Glutamatergic neuron (in vitro differentiated cells): ENCODE measurements at places on chromosomes 2 and 18. TPM values are rescaled to one million over a fixed set of nuclear protein-coding genes. Genes with fewer than 3 reads are reported as not detected.

DNA sequence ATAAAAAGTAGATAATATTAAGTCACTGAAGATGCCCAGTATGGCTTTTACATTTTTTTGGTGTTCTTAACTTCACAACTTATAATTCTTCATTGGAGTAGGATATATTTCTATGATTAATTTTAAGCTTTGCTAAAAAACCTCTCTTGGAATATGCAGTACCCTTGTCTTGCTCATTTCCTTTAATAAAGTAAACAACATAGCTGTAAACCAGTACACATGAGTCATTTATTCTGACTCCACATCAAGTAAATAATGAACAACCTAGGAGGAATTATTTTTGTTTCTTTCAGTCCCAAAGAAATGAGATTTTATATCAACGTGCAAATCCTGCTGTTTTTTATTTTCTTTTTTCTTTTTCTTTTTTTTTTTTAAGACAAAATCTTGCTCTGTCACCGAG, 869.1 kb downstream of the CNTNAP5 start:
- H3K4me3 ChIP-seq: no peak overlapping the region
- H3K27me3 ChIP-seq: no peaks in the 10 kb centered on the region
- DNase-seq: no peak
- no peaks in the 10 kb centered on the region for H3K4me1 ChIP-seq
- H3K27ac ChIP-seq: no peak overlapping the region

DNA sequence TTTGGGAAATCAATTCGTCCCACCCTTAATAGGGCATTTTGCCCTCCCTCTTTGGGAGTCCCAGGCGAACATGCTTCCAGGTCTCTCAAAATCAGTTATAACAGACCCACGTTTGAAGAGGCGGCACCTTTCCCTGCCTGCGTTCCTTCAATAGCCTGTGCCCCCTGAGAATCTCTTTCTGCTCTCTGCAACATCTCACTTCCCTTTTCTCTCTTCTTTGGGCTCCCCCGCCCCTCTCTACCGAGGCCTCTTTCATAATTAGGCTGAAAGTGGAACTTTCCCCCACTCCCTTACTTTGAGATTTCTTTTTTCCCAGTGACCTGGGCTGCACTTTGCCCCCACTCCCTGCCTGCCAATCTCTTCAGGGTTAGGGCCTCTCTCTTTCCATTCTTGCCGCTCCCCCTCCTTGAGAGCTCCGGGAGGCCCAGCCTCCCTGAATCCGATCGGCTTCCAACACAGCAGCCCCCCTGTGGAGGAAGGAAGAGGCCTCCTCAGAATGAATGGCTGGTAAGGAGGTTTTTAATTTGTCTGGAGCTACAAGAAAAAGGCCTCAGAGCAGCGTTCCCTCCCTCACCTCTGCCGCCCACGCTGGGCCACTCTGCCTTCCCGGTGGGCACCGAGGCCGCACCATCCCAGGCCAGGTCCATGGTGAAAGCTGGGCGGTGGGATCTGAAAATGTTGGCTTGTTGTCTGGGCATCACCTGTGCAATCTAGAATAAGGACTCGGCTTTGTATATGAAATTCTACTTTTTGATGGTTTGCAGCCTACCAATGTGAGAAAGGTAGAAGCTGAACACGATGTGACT, 162.6 kb upstream of the SIX3 start:
- peaks cover 14% of the 10 kb centered on the region for H3K36me3 ChIP-seq
- peaks cover 6% of the 10 kb centered on the region for H3K27me3 ChIP-seq
- H3K27ac ChIP-seq: peak overlapping the region; percentile 28
- peak overlapping the region; percentile 68 for H3K4me3 ChIP-seq
- peaks cover 20% of the 10 kb centered on the region for H3K4me1 ChIP-seq

DNA sequence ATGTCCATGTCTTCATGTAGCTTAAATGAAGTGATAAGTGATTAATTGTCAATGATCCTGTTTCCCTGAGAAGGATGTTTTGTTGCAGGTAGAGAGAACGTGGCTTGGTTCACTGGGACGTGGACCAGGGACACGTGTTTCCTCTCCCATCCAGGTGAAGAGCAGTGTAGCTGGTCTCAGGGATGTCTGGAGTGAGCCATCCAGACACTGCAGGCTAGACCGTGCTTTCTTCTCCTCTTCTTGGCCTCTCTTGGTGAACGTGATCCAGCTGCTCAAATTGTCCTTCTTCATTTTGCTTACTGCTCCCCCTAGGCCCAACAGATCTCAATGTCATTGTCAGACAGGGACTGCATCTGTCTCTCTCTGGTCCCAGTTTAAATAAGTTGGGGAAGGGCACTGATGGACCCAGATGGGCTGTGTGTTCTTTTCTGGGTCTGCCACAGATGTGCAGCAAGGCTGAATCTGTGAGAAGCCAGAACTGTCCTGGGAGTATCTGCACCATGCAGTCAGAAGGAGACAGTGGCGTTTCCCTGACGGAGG, 263.8 kb downstream of the CYRIA start:
- H3K4me1 ChIP-seq: peaks cover 4% of the 10 kb centered on the region
- DNase-seq: no peak
- no peak overlapping the region for H3K27ac ChIP-seq
- peaks cover 2% of the 10 kb centered on the region for H3K27me3 ChIP-seq
- no peak overlapping the region for H3K4me3 ChIP-seq
- no peaks in the 10 kb centered on the region for H3K36me3 ChIP-seq

GRCh38 chr2:11983870-11984269, 237.4 kb downstream of the LPIN1 start:
- H3K36me3 ChIP-seq: no peaks in the 10 kb centered on the region
- H3K27ac ChIP-seq: no peak overlapping the region
- DNase-seq: no peak

GRCh38 chr2:241617431-241618154, 19.4 kb downstream of the THAP4 start:
- H3K27ac ChIP-seq: peak overlapping the region; percentile 39
- peak overlapping the region; percentile 35 for H3K4me3 ChIP-seq
- DNase-seq: no peak
- peaks cover 13% of the 10 kb centered on the region for H3K4me1 ChIP-seq
- H3K27me3 ChIP-seq: peaks cover 4% of the 10 kb centered on the region

DNA sequence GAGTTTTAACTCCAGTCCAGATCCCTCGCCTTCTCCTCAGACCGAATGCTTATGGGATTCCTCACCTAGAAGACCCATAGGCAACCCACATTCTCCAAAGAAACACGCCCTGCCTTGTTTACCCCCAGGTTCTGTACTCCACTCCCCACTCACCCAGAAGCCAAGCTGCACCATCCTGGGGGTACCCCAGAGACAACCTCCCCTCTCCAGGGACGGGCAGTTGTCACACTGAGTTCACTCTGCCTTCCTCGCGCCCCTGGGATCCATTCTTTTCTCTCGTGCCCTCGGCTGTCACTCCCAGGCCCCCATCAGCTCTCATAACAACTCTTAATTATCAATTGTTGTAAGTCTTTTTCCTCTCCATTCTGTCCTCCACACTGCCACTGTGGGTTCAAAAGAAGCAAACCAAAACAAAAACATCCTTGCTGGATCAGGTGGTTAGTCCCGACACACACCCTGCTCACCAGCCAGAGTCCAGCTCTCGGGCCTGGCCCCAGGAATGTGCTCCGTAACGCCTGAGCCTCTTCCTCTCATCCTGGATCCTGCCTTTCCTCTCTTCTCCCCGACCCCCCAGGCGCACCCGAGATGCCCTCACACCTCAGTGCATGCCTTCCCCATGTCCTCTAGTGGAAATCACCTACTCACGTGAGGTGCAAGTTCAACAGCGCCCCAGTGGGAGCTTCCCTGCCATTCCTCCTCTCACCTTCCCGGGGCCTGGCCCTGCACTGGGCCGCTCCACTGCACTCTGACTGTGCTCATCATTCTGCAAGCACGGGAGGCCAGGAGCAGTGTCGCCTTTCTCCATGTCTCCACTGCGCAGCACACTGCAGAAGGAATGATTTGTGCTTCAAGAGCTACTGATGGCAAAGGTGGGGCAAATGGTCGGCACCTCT, 20.7 kb downstream of the COX7A2L start:
- peaks cover 3% of the 10 kb centered on the region for H3K27me3 ChIP-seq
- H3K4me3 ChIP-seq: no peak overlapping the region
- peaks cover 15% of the 10 kb centered on the region for H3K4me1 ChIP-seq
- peaks cover 8% of the 10 kb centered on the region for H3K36me3 ChIP-seq
- no peak overlapping the region for H3K27ac ChIP-seq

- H3K27me3 ChIP-seq: peaks cover 3% of the 10 kb centered on the region
- no peak overlapping the region for H3K4me3 ChIP-seq
- no peaks in the 10 kb centered on the region for H3K4me1 ChIP-seq
Measured at GRCh38 chr2:128702616-128703015, 383.9 kb upstream of the HS6ST1 start.

DNA sequence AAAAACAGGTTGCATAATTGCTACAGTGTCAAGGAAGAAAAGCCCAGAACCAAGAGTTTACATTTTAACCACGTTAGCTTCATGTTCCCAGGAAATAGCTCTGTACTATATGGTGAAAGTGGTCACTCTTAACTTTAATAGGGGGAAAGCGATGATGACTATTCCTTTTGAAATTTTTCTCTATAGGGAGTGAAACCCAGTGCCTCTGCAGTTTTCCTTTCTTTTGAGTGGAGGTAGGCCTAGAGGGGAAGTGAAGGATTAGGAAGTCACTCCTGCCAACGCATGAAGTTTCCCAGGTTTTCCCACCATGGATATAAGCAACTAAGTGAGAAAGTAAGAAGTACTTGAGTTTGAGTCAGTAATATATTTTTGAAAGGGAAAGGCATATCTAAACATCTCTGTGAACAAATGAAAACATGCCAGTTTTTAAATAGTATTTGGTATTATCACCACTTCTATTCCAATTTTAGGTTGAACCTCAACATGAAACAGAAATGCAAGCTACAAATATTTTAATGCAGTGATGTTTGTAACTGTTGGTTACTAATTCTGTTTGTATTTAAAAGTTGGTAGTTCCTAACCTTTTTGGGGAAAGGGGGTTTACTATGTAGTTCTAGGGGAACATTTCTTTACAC, 91.9 kb downstream of the VRK2 start:
- no peaks in the 10 kb centered on the region for H3K4me1 ChIP-seq
- no peaks in the 10 kb centered on the region for H3K27me3 ChIP-seq
- no peaks in the 10 kb centered on the region for H3K36me3 ChIP-seq
- H3K4me3 ChIP-seq: no peak overlapping the region
- no peak for DNase-seq

- H3K27me3 ChIP-seq: peaks cover 5% of the 10 kb centered on the region
- H3K27ac ChIP-seq: no peak overlapping the region
- no peak overlapping the region for H3K4me3 ChIP-seq
- H3K4me1 ChIP-seq: peaks cover 40% of the 10 kb centered on the region
- no peaks in the 10 kb centered on the region for H3K36me3 ChIP-seq
Measured at GRCh38 chr2:160315337-160315736, 115.3 kb upstream of the ITGB6 start.

DNA sequence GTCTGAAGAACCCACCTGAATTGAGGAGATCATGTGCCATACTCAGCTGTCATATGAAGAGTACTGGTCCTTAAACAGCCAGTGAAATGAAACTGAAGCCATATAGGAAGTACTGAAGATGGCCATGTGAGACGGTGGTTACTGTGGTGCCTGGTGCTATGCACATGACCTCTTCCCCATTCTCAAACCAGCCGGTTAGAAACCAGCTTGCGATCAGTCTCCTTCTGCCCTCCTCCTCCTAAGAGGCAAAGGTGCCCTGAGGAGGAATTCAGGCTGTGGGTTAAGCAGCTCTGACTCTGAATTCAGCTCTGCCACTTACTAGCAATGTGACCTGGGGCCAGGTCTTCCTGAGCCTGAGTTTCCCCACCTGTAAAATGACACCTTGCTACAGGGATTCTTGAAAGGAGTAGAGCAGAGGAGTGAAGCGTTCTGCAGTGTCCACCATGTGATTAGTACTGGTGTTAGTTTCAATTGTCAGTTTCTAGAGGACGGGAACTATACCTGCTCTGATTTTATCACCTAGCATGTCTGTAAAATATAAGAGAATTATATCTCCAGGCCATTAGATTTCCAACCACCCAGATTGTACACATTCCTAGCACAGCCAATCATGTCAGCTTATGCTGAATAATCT, 5.1 kb downstream of the FECH start:
- H3K27me3 ChIP-seq: peaks cover 6% of the 10 kb centered on the region
- no peak overlapping the region for H3K27ac ChIP-seq

GRCh38 chr2:226887940-226888339, 52.1 kb downstream of the RHBDD1 start:
- no peaks in the 10 kb centered on the region for H3K4me1 ChIP-seq
- no peaks in the 10 kb centered on the region for H3K36me3 ChIP-seq
- DNase-seq: no peak
- no peak overlapping the region for H3K4me3 ChIP-seq
- H3K27ac ChIP-seq: no peak overlapping the region
- H3K27me3 ChIP-seq: peaks cover 1% of the 10 kb centered on the region

DNA sequence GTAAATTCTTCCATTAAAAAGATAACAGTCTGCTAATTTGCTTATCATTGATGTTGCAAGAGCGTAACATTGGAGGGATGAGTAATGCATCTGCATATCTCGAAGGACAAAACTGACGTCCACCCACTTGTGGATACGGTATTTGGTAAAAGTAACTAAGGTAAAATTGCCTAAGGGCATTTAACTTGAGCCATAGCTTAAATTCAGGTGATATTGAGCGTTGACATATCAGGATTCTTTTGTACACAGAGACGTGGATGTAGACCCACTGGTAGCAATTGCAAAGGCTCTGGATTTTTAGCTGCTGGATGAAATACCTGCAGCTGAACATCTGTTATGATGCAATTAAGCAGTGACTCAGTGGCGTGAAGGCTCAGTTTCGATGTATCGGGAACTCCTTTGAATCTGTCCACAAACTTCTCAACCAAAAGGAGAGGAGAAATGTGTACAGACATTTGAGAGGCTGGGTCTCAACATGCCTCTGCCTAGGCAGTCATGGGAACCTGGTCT, 119.3 kb downstream of the SPTBN1 start:
- H3K36me3 ChIP-seq: peaks cover 4% of the 10 kb centered on the region
- DNase-seq: no peak
- H3K4me3 ChIP-seq: no peak overlapping the region
- H3K4me1 ChIP-seq: peaks cover 29% of the 10 kb centered on the region
- no peak overlapping the region for H3K27ac ChIP-seq
- peaks cover 3% of the 10 kb centered on the region for H3K27me3 ChIP-seq

- no peaks in the 10 kb centered on the region for H3K36me3 ChIP-seq
- peaks cover 8% of the 10 kb centered on the region for H3K4me1 ChIP-seq
- no peak overlapping the region for H3K27ac ChIP-seq
- no peak overlapping the region for H3K4me3 ChIP-seq
- no peaks in the 10 kb centered on the region for H3K27me3 ChIP-seq
Measured at GRCh38 chr18:62554061-62554815, 31.4 kb downstream of the ZCCHC2 start.

GRCh38 chr2:192675681-192676080, 480.9 kb upstream of the TMEFF2 start:
- H3K27ac ChIP-seq: no peak overlapping the region
- no peaks in the 10 kb centered on the region for H3K36me3 ChIP-seq
- H3K27me3 ChIP-seq: peaks cover 3% of the 10 kb centered on the region

GRCh38 chr18:74456349-74457042, 612 bp downstream of the DIPK1C start:
- DNase-seq: peak; percentile 49
- peaks cover 1% of the 10 kb centered on the region for H3K4me1 ChIP-seq
- H3K4me3 ChIP-seq: peak overlapping the region; percentile 61
- peaks cover 12% of the 10 kb centered on the region for H3K27me3 ChIP-seq
- H3K36me3 ChIP-seq: no peaks in the 10 kb centered on the region

CHST9 gene
- total RNA-seq: not detected

VWA3B gene
- not detected for total RNA-seq

IGFBP5 gene
- total RNA-seq: 0.51 TPM

MC2R gene
- not detected for total RNA-seq

FMNL2 gene
- 166 TPM for total RNA-seq

MSTN gene
- not detected for total RNA-seq

COL3A1 gene
- not detected for total RNA-seq

ERMN gene
- not detected for total RNA-seq

FER1L5 gene
- total RNA-seq: 0.51 TPM

ACTR1B gene
- total RNA-seq: 104 TPM

SLC9A4 gene
- total RNA-seq: 0.12 TPM

DQX1 gene
- 0.91 TPM for total RNA-seq

PELI1 gene
- 58.2 TPM for total RNA-seq
